HuH-7.5 (cell line): ENCODE measurements at places on chromosomes 6 and 20.
A peak's percentile ranks its signal among the peaks of the same experiment; 100 is the strongest.

GRCh38 chr6:46254946-46255345 lies 84.2 kb upstream of the ENPP5 start:
- DNase-seq = no peak

GRCh38 chr20:4606051-4606450 lies 115.7 kb upstream of the PRND start:
- DNase-seq = no peak

- DNase-seq = no peak
These were observed 5.8 kb downstream of the C6orf120 start for GRCh38 chr6:169707772-169708171.

GRCh38 chr6:36624461-36625157 lies 30.4 kb downstream of the SRSF3 start:
- no peak for DNase-seq

GRCh38 chr20:34824806-34825529 lies 483 bp downstream of the NCOA6 start:
- peak; percentile 51 for DNase-seq

GRCh38 chr6:142902636-142903053 lies 42.3 kb downstream of the HIVEP2 start:
- DNase-seq = no peak

DNA sequence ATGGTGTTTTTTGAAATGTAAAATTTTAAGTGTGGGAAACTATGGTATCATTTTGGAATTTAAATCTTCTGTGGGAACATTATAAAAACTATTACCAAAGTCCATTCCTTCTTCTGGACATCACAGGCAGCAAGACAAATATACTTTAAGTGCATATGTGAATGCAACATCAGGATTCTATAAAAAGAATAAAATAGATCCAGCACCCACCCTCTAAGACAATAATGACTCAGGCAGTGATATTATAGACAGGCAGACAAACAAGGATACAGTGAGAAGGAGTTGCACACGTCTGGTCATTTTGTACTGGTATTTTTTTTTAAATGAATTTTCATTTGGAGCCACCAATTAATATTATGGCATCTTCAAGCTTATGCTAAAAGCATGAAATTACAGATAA lies 21.1 kb upstream of the NEDD9 start:
- DNase-seq = no peak

GRCh38 chr6:158972241-158973233 lies 27.5 kb downstream of the RSPH3 start:
- no peak for DNase-seq

DNA sequence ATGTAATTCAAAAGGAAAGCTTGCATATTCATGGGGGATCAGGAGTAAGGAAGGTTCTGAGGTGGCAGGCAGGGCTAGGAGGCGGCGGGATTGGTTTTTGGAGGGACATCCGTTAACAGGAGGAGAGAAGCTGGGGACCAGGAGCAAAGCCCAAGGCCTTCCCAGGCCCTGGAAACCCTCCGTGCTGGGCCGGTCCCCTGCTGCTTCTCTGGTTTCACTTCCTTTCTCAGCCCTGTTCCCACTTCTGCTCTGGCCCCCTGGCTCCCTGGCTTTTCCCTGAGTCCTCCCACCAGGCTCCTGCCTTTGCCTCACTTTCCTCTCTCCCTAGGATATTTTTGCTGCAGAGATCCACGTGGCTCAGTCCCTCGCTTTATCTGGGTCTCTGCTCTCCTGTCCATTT lies 26.4 kb upstream of the SALL4 start:
- DNase-seq = no peak
